ENCODE measurements at places on chromosomes 13 and 19. TPM values are rescaled to one million over a fixed set of nuclear protein-coding genes. Genes with fewer than 3 reads are reported as not detected.

Gene CEACAM7
- total RNA-seq: not detected

GRCh38 chr13:51396352-51396751 lies 56.5 kb downstream of the INTS6 start:
- DNase-seq: no peak

GRCh38 chr13:110916301-110917142 lies 1.7 kb upstream of the ANKRD10 start:
- no peak for DNase-seq

DNA sequence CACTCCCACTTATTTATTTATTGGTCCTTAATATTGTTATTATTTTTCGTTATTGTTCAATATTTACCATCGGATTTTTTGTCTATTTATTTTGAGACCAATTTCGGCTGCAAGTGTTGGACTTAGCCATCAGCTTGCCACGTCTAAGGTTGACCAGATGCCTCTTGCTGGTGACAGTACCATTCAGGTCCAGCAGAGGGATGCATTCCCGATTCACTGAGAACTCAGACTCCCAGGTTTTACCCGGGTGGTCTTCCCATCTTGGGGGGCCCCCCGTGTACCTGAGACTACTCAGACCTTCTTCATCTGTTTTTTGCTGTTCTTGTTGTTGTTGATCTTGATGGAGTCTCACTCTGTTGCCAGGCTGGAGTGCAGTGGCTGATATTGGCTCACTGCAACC lies 1435.2 kb downstream of the UQCRFS1 start:
- DNase-seq: no peak

DNA sequence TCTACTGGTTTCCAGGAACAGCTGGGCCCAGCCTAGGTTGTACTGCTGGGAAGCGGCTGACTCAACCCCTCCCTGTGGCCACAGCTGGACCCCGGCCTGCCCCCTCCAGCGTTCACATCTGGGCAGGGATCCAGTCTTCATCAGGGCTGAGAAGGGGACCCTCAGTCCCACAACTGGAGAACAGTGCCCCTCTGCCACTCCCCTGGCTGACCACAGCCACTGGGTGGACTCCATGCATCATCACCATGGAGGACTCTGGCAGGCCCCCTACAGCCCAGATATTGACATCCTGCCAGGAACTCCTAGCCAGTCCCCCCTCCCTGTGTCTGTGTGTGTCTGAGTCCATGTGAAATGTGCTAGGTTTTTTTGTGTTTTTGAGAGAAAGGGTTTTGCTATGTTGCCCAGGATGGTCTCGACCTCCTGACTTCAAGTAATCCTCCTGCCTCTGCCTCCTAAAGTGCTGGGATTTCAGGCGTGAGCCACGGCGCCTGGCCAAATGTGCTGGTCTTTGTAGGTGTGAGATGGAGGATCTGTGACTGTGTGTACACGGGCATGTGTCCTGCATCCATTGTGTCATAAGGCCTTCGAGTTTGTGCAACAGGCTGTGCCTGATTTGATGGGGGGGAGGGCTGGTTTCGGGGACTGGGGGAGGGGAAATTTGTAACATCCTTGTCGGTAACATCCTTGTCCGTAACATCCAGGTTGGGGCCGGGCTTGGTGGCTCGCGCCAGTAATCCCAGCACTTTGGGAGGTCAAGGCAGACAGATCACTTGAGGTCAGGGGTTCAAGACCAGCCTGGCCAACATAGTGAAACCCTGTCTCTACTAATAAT lies 4.0 kb upstream of the HOOK2 start:
- DNase-seq: no peak

- DNase-seq: no peak
Measured at GRCh38 chr13:53090461-53090860, 61.8 kb downstream of the OLFM4 start.

DNA sequence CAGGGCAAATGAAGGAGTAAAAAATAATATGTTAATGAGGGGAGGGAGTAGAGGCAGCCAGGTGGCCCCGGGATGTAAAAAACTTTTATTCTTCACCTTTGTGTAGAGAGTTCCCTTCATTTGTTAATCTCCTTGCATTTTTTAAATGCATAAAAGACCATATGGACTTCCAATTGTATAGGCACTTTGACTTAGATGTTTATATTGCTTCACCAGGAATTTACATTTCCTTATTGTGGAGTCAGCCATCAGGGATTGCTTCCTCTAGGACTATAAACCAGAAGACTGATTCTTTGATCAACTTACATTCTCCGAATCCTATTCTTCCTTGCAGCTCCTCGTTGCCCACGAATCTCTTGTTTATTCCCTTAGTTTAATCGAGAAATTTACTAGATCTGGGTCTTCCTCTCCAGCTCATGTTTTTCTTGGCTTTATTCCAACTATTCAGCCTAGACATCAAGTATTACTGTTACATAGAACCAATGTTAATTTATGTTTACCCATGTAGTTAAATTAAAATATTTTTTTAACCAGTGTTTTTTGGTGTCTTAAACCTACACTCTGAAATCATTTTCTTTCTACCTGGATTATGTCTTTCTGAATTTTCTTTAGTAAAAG lies 1187.0 kb upstream of the SLC10A2 start:
- DNase-seq: no peak

DNA sequence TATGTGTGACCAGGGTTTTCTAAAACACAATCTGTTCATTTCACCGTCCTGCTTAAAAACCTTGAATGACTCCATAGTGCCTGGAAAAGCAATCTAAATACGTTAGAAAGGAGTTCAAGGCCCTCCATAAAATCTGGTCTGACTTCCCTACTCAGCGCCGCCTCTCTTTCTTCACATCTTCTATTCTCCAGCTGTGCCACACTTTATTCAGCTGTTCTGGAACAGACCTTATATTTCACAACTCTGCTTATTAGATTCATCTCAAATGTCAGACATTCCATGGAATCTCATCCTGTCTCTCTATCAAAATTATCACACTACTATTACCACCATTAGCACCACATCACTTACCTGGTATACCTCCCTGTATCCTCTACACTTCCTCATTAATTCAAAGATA lies 19.8 kb upstream of the SPART start:
- DNase-seq: no peak

DNA sequence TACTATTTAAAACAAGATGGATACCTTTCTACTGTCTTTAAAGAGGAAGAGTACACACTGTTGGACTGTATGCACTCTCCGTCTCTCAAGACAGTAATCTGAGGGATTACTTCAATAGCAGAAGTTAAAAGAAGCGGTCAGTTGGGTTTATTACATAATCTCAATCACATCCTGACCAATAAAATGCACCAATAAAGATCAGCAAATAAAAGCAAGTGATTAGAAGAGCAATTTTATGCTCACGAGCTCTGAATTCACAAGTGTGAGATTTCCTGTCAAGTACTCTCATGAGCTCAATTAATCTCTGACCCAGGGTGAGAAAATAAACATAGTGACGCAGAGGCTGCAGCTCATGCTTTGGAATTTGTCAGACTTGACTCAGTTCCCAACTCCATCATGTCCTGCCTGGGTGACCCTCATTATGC lies 12.2 kb downstream of the ABCC4 start:
- no peak for DNase-seq

- DNase-seq: no peak
Measured at GRCh38 chr19:7858109-7858770, 15.9 kb downstream of the PRR36 start.

Gene GNG7
- total RNA-seq: 8.7 TPM

- no peak for DNase-seq
Measured at GRCh38 chr13:59879281-59879680, 284.4 kb downstream of the DIAPH3 start.

Gene PLVAP
- total RNA-seq: 35.4 TPM

- DNase-seq: no peak
Measured at GRCh38 chr13:46206143-46206542, 5.6 kb upstream of the LRRC63 start.

- DNase-seq: no peak
Measured at GRCh38 chr19:35313587-35313986, 15.4 kb upstream of the CD22 start.

DNA sequence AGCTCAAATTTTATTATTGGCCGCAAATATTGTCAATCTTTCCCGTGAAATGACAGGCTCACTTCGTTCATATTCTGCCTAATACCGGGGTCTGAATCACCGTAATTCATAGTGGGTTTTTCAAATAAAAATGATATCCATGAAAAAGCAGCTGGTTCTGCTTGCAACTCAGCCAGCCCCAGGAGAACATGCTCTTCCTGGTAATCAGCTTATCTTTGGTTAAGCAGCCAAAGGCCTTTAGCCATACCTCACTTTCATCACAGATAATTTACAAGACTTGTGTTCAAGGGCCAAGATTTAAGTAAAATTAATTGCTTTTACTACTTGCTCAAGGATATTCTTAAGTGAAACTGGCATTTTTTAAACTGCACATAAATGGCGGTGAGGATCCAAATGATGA lies 22.5 kb downstream of the RNASEH2B start:
- DNase-seq: no peak

DNA sequence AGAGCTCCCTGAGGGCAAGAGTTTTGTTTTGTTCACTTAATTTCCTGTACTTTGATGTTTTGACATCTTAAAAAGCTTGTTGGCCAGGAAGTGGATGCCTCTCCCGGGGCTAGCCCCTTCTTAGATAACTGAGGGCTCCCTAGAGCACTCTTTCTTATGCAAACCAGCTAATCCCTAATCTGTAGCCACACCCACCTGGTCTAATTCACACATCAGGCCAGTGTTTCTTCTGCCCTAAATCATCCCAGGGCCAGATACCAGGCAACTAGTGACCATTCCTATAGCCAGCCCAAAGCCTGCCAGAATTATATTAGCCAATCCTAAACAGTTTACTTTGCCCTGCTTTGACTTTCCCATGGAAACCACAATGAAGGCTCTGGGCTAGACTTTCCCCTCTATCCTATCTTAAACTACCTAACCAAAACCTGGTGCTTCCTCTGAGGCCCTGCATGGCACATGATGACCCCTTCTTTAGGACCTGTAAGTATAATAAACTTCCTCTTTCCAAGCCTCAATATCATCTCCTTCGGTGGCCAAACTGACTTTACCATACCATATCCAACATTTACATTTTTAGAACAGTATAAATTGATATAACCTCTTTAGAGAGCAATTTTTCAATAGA lies 24.8 kb downstream of the WBP4 start:
- DNase-seq: no peak

- no peak for DNase-seq
Measured at GRCh38 chr19:39817888-39818561, 15.9 kb downstream of the DYRK1B start.
